Activated CD8-positive, alpha-beta memory T cell treated with anti-CD3 and anti-CD28 coated beads for 1 hour (primary cell): ENCODE measurements at places on chromosomes 3 and 15.

DNA sequence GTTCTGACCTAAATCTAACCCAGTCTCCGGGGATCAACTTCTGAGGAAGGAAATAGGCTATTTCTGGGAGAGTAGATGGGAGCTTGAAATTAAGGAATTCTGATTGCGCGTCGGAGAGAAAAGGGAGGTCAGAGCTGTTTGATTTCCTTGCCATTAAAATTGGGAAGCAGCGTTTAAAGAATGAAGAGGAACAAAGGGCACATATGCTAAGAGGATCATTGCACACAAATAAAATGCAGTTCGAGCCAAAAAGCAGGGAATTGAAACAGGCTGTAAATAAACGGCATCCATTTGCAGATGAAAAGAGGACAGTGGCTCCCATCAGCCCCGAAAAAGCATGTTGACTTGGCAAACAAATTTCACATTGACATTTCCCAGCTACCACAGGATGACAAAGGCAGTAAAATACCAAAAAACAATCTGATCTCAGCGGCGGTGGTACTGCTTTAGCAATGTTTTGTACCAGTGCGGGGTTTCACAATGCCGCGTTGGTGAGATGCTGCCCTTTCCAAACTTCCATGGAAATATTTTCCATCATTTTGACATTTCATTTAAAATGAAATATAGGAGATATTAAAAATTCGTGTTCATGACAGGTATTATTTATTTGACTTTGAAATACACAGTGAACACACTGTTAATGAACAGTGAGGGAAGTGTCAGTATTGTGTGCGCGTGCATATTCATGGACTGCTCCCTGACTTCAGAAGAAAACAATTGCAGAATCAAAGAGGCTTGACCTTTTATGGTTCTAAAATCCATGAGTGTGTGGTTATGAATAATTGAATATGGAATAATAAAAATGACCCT, 108.8 kb downstream of the SQOR start:
- DNase-seq, result no peak

- DNase-seq, result no peak
Observed at GRCh38 chr3:128825117-128825725, 54.2 kb upstream of the ACAD9 start.

- DNase-seq, result no peak
Observed at GRCh38 chr3:132488151-132488550, 70.8 kb downstream of the DNAJC13 start.

- no peak for DNase-seq
Observed at GRCh38 chr3:45367453-45367871, 20.9 kb upstream of the LARS2 start.

DNA sequence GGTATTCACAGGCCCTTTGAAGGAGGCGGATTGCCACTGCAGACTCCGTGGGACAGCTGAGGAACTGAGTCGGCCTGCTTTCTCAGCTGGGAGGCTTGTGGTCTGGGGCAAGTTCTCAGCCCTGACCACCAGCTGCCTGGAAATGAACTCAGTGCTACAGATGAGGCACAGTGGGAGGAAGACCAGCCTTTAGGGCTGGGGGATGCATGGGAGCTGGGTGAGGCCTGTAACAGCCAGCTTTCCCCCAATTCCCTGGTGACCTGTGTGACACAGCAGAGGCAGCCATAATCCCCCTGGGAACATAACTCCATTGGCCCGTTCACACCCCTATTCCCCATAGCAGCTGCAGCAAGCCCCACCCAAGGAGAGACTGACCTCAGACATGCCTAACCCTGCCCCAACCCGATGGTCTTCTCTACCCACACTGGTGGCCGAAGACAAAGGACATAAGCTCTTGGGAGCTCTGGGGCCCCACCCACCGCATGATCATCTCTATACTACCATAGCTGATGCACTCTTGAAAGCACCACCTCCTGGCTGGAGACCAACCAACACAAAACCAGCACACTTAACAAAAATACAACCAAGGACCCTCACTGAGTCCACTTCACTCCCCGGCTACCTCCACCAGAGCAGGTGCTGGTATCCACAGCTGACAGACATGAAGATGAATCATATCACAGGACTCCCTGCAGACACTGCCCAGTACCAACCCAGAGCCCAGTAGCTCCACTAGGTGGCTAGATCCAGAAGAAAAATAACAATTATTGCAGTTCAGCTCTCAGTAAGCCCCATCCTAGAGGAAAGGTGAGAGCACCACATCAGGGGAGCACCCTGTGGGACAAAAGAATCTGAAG, 24.9 kb downstream of the ZMAT3 start:
- no peak for DNase-seq

DNA sequence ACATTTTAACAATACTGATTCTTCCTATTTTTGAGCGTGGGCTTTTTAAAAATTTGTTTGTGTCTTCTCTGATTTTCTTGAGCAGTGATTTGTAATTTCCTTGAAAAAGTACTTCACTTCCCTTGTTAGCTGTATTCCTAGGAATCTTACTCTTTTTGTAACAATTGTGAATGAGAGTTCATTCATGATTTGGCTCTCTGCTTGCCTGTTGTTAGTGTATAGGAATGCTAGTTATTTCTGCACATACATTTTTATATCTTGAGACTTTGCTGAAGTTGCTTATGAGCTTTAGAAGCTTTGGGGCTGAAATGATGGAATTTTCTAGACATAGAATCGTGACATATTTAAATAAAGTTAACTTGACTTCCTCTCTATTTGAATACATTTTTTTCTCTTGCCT, 582.8 kb upstream of the BCHE start:
- no peak for DNase-seq

- no peak for DNase-seq
Observed at GRCh38 chr3:124177071-124177470, 185.1 kb upstream of the ROPN1 start.

DNA sequence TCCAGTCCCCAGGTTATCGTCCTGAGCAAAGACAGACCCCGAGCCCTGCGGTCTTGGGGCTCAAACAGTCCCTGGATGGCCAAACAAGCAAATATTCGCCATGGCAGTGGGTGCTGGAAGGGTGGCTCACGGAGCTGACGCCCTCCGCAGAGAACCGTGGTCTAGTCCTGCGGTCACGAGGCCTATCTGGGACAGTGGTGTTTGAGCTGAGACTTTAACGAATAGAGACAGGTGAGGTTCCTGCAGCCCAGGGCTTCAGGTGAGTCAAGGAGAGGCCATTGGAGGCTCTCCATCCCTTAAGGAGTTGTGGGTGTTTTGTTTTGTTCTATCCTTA, 399 bp upstream of the SUCLG2 start:
- DNase-seq, result no peak

DNA sequence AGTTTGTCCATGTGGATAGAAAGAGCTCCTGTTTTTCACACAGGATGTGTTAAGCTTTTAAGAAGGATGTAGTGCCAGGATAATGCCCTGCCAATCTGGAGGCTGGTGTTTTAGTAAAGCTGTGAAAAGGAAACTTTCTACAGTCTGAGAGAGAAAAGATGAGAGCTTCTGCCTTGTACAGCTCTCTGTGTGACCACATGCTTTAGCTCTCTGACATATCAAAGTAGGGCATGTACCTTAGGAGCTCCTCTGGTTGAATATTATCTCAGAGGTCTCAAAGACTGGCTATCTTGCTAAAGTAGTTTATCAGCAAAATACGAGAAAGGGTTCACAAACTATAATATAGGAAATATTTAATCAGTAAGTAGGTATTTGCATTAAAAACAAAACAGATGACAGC, 30.4 kb downstream of the CDIN1 start:
- DNase-seq, result no peak

- DNase-seq, result no peak
Observed at GRCh38 chr3:122430371-122430770, 14.5 kb upstream of the WDR5B start.

DNA sequence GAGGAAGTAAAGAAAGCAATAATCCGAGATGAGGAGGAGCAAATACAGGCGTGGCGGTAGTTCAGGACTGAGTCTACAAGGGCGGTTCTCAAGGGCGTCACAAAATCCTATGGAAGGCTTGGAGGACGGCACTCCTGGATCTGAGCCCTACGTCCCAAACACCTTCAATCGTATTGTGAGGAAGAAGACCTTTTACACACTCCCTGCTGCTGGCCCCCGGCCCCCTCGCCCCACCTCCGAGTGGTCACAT, 747 bp downstream of the PLD1 start:
- no peak for DNase-seq

GRCh38 chr3:25820366-25820765, 30.5 kb downstream of the OXSM start:
- no peak for DNase-seq

DNA sequence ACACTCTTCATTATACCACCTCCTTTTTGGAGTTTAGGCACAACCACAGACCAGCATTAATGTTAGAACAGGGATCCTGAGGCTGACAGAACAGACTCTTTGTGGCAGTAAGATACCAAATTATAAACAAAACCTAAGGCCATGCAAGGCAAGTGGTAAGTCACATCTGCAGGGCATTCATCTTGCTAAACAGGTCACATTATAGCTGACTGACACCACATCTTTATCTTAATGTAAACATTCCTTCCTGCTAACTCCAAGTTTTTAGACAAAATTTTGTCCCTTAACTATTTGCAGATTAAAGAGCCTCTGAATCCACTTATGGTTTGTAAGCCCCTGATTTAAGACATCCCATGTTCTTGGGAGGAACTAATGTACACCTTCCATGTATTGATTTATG, 500.6 kb downstream of the PYDC2 start:
- no peak for DNase-seq

DNA sequence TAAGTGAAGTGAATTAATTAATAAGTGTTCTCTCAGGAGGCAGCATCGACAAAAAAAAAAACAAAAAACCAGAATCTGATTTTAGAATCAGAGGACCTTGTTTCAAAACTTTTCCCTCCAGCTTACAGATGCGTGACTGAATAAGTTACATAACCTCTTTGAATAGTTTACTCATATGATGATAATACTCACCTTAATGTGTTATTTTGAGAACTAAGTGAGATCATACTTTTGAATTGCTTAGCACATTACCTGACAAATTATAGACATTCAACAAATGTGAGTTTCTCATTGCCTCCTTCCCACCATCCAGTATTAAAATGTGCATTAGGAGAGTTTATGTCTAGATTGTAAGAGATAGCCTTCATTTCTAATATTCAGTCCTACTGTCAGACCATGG, 94.0 kb downstream of the SOX2 start:
- DNase-seq, result no peak

DNA sequence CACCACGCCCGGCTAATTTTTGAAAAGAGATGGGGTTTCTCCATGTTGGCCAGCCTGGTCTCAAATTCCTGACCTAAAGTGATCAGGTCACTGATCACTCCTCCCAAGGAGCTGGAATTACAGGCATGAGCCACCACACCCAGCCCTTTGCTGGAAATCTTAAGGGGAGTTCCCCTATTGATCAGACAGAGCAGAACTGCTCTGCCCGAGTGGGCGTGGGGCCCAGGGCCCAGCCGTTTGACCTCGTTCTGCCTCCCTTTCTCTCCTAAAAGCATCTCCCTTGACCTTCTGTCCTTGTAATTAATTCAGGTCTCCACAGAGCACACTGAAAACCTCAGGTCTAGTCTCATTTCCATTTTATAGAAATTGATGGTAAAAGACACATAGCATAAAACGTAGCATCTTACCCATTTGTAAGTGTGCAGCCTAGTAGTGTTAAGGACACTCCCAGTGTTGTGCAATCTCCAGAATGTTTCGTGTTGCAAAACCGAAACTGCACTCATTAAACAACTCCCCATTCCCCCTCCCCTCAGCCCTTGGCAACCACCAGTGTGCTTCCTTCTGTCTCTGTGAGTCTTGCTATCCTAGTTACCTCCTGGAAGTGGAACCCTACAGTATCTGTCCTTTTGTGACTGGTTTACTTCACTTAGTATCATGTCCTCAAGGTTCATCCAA, 89.3 kb downstream of the SLCO3A1 start:
- no peak for DNase-seq

DNA sequence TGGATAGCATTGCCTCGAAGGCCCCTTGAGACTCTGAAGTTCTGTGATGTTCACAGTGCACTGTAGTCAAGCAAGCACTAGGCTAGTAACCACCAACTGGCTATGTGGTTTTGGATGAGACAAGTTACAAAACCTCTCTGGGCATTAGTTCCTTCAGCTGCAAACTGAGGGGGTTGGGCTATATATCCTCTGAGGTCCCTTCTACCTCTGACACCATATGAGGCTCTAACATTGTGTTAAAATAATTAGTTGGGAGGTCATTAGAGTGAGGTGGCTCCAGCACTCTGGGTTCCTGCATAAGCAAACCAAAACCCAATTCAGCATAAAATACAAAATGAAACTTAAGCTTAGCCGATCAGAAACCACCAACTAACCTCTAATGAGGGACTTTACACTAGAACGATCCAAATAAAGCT, 209.5 kb upstream of the LRRN1 start:
- no peak for DNase-seq

GRCh38 chr3:123392871-123393620, 55.8 kb downstream of the ADCY5 start:
- no peak for DNase-seq

GRCh38 chr3:50512131-50512530, 8.7 kb upstream of the CACNA2D2 start:
- DNase-seq, result no peak

GRCh38 chr3:45915518-45916231, 27.6 kb upstream of the CXCR6 start:
- peak; percentile 59 for DNase-seq

- peak; percentile 13 for DNase-seq
Observed at GRCh38 chr15:59247364-59247763, 40.7 kb downstream of the LDHAL6B start.

- no peak for DNase-seq
Observed at GRCh38 chr3:182533394-182533793, 259.9 kb upstream of the ATP11B start.

GRCh38 chr15:87268675-87269074, 987.9 kb downstream of the NTRK3 start:
- no peak for DNase-seq

DNA sequence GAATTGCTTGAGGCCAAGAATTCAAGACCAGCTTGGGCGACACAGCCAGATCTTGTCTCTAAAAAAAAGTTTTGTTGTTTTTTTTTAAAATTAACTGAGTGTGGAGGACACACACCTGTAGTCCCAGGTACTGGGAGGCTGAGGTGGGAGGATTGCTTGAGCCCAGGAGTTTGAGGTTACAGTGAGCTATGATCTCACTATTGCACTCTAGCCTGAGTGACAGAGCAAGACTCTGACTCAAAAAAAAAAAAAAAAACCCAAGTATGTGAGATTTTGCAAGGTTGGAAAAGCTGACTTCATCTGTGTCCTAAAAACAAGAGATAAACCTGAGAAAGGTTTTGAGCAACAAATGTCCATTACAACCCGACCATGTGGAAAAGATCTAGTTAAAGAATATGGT, 5.4 kb upstream of the TOPBP1 start:
- no peak for DNase-seq

DNA sequence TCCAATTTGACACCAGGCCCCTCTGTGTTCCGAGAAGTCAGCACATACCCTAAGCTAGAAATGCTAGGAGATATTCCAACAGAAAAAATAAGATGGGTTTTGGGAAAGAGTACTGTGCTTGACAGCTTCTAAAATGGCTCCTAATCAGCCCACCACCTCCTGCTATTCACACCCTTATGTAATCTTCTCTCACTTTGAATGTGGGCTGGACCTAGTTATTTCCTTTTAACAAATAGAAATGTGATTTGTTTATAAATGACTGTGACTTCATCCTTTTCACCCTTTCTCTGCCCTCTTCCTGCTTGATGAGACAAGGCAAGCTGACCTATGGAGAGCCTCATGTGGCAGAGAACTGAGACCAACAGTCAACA, 961.1 kb downstream of the FHIT start:
- DNase-seq, result no peak
